ENCODE measurements at places on chromosomes 11 and 22.

DNA sequence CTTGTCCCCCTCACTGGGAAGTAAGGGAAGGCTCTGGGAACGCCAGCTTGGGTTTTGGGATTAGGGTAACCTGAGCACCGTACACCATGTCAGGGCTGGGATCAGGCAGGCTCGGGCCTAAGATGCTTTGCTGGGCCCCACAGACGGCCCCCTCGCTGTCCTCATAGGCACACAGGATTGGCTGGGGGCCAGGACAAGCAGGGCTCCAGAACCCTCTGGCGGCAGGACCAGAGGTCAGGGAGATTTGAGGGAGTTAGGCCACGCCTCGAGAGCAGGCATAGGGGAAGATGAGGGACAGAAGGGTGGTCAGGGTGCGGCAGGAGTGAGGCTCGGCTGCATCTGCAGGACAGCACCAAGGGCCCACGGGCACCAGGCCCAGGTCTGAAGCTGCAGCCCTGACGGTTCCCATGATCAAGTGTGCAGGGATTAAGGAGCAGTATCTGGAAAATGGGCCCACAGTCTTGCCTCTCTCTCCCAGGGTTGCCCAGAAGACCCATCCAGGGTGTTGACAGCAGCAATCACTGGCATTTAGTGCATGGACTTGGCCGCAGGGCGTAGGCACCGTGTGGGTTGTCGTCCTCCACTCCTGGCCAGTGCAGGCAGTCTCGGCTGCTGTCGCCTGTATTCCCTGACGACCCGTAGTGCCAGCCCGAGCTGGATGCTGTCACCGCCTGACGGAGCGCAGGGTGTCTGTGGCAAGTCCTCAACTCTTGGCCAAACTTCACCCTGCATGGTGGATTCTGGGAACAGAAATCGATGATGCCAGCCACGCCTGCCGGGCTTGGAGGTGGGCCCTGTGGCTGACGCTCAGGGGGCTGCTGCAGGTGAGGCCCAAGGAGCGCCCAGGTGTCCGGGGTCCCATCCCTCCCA, 15.7 kb upstream of the GNB1L start:
- DNase-seq: no peak

GRCh38 chr22:17435375-17435774, 66.1 kb downstream of the CECR2 start:
- DNase-seq: no peak

GRCh38 chr11:47225552-47226400, 11.0 kb downstream of the DDB2 start:
- DNase-seq: no peak

GRCh38 chr11:47409440-47410369, 1.3 kb downstream of the SLC39A13 start:
- peak; percentile 54 for DNase-seq

GRCh38 chr22:29110946-29111345, 38.1 kb downstream of the KREMEN1 start:
- DNase-seq: no peak

- DNase-seq: no peak
Observed at GRCh38 chr11:111039982-111040381, 205.5 kb upstream of the POU2AF2 start.
